C1 segment of cervical spinal cord (tissue), 14 donors: ENCODE measurements at places on chromosomes 5 and 9.

GRCh38 chr5:167678481-167678880 lies 613.0 kb upstream of the WWC1 start:
- DNase-seq: no peak

DNA sequence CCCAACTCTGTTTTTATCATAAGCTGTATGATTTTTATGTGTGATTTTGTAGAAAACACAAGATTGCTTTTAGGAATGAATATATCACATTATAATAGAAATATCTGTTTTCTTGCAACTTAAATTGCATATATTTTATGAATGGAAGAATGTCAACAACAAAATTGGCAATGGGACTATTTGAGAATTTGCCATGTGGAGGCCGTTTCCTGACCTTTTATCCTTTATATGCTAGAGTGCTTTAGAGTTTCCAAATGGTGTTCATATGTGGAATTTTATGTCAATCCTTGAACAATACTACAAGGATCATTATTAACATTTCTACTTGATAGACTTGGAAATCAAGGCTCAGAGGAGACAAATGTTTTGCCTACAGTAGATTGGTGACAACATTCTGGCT lies 34.2 kb downstream of the ITGA1 start:
- DNase-seq: no peak

DNA sequence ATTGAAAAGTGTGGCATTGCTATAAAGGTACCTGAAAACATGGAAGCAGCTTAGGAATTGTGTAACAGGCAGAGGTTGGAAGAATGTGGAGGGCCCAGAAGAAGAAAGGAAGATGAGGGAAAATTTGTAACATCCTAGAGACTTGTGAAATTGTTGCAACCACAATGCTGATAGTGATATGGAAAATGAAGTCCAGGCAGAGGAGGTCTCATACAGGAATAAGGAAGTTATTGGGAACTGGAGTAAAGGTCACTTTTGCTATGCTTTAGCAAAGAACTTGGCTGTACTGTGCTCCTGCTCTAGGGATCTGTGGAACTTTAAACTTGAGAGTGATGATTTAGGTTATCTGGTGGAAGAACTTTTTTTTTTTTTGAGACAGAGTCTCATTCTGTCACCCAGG lies 43.5 kb downstream of the PTPDC1 start:
- DNase-seq: no peak

GRCh38 chr9:87834357-87834756 lies 48.3 kb upstream of the SPATA31E1 start:
- no peak for DNase-seq

DNA sequence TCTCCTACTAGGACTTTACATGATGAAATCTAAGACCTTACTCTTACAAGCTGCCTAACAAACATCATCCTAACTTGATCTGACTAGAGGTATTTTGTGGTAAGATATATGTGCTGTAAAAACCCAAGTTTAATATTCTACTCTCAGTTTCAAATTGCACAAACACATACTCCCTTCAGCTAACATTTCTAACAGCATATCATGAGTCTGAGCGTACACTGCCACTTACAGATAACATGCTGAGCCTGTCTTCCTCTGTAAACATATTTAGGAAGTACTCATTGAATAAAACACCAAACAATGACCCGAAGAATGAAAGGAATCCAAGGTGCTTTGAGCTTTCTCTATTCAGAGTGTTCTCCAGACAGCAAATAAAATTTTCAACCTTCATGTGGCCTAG lies 7.9 kb upstream of the ESM1 start:
- DNase-seq: no peak
